GM13977 (cell line): ENCODE measurements at places on chromosomes 16 and 17.

- DNase-seq: no peak
These were observed 49.7 kb downstream of the TUBD1 start for GRCh38 chr17:59842901-59843652.

DNA sequence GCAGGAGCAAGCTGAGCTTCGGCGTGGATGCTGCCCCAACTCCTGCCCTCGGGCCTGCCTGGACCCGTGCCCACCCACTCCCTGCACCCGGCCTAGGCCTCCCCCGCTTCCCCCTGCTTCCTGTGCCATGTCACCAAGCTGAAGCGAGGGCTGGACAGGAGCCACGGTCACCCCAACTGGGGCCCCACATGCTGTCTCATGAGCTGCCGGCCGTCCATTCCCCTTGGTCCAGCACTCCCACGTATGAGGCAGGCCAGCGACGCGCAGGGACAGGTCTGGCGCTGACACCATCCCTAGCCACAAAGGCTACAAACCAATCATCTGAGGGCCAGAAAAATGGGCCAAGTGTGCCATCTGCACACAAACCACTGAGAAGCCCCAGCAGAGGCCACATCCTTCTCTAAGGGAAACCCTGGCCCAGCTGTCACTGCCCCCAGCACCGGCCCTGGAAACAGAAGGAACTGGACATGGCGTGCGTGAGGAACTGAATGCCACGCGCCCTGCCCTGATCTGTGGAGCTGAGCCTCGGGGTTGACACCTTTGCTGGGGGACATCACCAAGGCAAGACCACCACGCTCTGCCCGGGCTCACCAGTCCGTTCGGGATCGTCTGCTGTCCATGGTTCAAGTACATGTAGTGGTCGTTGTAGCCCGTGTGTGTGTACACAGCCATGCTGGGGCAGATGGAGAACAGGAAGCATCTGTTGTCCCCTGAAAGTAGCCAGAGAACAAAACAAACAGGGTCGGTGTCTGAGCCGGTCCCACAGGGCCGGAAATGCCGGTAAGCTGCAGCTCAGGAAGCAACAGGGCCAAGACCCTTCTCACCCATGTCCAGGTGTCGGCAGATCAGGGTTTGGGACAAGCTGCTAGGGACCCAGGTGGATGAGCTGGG is 22.2 kb downstream of the MEAK7 start:
- DNase-seq: no peak

- DNase-seq: no peak
These were observed 28.7 kb upstream of the MYOCD start for GRCh38 chr17:12637015-12637414.

DNA sequence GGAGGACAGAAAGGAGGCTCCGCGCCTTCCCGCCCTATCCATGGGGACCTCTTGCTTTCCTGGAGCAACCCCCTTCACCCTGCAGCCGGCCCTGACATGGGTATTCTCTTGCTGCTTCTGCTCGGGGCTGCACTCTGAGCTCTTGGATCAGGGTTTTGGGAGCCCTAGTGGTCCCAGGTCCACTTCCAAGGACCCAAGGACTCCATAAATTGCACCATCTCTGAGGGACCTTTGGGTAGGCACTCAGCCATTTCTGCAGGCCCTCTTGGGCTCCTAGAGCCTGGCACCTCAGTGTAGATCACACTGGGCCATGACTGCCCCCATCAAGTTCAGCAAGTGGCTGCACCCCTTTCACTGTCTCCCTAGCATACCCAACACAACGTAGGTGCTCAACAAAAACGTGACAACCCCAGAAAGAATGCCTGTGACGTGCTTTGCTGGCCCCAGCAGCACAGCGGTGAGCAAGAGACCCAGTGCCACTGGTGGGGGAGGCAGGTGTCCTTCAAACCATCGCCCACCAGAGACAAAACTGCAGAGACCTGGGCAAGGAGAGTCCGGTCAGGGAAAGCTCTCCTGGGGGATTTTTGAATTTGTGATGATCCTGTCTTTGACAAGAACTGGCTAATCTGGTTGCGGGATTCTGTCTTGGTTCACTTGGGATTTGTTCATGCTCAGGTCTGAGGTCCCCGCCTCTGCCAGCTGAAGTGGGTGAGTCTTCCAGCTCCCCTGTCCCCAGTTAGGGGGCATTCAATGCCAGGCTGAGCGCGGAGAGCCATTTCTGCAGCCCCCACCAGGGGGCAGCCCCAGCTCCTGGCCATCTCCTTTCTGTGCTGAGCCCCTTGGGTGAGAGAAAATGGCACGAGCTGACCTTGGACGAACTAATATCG is 2.5 kb upstream of the RAB11FIP4 start:
- peak; percentile 75 for DNase-seq

DNA sequence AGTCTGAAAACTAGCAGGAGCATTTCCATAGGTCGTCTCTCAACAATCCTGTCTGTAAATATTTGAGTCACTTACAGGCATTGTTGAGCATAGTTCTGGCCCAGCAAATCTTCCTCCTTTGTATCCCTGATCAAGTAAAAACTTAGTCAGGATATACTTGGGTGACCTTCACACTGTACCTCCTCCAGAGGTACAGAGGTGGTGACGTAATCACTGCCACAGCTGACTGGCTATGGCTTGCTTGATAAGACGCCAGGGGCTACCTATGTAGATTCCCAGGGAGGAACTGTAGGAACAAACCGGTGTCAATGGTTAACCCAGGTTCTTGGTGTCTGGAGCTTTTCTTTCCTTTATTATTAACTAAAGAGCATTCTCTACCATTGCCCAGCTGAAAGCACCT is at the start of gene KCNJ16:
Gene KCNJ16 (plus strand): TSS at position 270 of the 400 bp plus-strand sequence. CDS start 56,863 bp downstream, outside the sequence.
- no peak for DNase-seq

DNA sequence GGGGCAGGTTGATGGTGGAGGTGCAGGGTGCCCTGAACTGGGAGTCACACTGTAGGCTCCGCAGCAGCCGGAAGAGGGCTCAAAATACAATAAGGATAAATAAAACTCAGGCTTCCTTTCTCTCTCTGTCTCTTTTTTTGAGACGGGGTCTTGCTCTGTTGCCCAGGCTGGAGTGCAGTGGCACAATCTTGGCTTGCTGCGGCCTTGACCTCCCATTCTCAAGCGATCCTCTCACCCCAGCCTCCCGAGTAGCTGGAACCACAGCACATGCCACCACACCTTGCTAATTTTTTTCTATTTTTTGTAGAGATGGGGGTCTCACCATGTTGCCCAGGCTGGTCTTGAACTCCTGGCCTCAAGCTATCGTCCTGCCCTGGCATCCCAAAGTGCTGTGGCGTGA is 32.9 kb upstream of the NPTX1 start:
- no peak for DNase-seq

- DNase-seq: peak; percentile 64
These were observed 2.3 kb downstream of the DLG4 start for GRCh38 chr17:7217113-7217987.

DNA sequence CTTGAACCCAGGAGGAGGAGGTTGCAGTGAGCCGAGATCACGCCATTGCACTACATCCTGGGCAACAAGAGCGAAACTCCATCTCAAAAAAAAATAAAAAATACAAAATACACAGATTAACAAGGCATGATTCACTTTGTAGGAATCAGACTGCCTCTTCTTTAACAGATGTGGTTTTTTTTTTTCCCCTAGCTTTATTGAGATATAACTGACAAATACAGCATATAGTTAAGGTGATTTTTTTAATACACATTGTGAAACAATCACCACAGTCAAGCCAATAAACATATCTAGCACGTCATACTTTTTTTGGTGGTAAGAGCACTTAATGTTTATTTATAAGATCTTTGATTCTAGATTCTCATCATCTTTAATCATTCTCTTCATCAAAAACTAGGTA is 87.8 kb downstream of the SPAG9 start:
- no peak for DNase-seq

DNA sequence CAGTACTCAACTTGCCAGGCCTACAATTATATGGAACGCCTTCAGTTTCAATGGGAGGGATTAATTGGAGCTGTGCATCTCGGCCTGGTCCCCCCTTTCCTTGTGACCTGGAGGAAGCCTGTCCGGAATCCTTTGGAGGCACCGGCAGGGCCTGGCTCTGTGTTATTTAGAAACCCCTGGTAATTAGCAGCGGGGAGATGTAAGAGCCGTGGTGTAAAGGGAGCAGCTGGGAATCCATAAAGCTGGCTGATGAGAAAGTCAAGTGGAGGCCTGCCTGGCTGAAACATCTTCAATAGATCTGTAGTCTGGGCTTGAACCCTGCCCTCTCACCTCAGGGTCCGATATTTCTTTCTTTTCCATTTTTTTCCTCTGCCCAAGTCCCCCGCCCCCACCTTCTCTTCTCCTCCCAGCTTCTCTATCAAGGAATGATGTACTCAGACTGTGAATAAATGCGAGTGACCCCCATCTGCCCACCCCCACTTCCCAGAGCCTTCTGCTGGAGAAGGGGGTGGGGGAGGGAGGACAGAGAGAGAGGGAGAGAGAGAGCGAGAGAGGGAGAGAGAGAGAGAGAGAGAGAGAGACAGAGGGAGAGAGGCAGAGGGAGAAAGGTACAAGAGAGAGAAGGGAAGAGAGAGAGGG is 495.5 kb upstream of the ZFHX3 start:
- DNase-seq: no peak

- no peak for DNase-seq
These were observed 14.1 kb downstream of the TBX2 start for GRCh38 chr17:61413661-61414126.
